Cardiac muscle cell (in vitro differentiated cells and primary cell): ENCODE measurements at places on chromosomes 2 and 18. TPM values are rescaled to one million over a fixed set of nuclear protein-coding genes. Genes with fewer than 3 reads are reported as not detected.

DNA sequence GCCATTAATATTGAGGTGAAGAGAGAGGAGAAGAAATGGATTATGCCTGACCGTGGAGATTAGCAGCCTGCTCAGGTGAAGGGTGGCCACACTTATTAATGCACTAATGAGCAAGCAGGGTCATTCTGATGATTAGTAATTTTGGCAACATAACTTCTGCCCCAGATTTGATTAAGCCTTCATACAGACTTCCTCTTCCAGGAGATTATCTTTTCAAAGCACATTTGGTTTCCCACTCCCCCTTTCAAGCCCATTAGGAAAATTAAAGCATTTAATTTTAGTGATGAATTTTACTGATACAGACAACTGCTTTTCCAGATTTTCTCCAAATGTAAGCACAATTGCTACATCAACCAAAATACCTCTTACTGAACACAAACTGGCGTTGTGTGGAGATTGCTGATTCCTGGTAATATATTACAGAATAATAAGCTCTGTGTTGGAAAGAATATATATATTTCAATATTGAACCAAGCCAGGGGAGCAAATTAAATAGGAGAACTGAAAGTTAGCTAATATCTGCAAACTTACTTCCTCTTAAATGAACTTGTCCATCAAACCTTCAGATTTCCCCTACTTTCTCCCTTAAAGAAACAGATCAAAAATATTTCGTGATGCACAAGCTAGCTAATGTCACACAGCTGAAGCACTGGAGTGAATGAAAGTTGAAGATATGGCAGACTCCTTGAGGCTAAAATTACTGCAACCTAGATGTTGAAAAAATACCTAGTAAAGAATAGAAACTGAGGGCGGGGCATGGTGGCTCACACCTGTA lies 140.8 kb downstream of the FAM210A start:
- no peak for DNase-seq

- no peak for DNase-seq
These were observed 202.3 kb upstream of the RAB6C start for GRCh38 chr2:129777146-129777545.

DNA sequence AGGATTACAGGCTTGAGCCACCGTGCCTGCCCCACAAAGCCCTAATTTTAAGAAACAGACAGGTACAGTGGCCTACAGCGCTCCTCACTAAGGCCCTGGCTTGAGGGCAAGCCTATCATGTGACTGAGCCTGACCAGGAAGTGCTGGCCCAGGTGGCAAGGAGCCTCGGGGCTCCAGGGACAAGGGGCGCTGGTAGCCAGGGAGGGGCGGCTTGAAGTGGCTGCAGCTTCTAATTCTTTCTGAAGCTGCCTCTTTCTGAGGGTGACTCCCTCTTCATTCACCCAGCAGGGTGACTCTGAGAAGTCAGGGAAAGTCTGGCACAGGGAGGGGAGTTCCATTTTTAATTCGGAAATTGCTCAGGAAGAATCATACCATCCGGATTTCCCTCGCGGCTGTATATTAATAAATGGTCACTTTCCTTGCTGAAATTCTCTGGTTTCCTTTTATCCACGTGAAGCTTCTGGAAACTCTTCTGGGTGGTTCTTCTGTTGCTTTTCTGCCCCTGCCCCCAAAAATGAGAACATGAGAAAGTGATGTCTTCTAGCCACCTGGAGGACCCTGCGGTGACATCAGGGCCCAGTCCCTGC lies 115.7 kb downstream of the FAM210A start:
- no peak for DNase-seq

DNA sequence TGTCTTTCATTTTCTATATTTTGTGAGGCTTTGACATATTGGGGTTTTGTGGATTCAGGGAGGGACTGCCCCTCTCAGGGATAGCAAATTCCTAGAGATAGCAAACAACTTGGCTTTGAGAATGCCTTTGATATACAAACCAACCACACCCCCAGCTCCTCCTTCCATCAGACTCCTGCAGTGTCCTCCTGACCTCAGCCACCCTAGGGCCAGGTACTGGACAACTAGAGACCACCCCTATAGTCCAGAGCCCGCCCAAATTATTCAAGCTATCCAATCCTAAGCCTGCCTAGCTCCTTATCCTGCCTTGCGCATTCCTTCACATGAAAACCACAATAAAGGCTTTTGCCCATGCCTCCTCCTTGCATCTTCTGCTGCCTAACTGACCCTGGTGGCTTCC lies 22.9 kb upstream of the STAM2 start:
- no peak for DNase-seq

DNA sequence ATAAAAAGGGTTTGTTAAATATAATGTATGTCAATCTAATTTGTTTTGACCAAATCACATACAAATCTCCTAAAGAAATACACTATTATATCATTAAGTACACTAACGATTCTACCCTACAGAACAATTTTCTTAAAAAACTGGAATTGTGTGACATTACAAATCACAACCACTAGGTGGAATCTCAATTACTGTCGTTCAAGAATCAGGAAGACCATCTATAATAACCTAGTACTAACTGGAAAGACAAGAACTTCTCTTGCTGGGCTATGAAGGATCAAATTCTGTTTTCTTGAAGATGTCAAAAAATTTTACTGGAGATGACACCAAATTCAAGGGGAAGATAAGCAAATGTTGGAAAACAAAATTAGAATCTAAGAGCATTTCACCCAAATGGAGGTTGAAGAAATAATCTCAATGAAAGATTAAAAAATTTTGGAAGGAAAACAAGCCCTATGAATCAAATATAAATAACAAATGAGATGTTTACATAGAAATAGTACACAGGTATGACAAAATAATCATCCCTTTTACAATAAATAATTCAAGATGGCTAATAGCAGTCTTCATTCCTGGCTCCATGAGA lies 110.9 kb downstream of the STK39 start:
- no peak for DNase-seq

DNA sequence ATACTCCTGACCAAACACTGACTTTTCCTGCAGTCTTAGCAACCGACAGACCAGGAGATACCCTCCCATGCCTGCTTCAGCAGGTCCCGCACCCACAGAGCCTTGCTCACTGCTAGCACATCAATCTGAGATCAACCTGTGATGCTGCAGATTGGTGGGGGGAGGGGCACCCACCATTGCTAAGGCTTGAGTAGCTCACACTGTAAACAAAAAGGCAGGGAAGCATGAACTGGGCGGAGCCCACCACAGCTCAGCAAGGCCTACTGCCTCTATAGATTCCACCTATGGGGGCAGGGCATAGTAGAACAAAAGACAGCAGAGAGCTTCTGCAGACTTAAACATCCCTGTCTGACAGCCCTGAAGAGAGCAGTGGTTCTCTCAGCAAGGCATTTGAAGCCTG lies 109.7 kb downstream of the SP100 start:
- DNase-seq: no peak

- DNase-seq: no peak
These were observed 17.0 kb downstream of the BABAM2 start for GRCh38 chr2:27907547-27907946.

GRCh38 chr2:2647141-2647541 lies 316.1 kb upstream of the MYT1L start:
- DNase-seq: no peak

DNA sequence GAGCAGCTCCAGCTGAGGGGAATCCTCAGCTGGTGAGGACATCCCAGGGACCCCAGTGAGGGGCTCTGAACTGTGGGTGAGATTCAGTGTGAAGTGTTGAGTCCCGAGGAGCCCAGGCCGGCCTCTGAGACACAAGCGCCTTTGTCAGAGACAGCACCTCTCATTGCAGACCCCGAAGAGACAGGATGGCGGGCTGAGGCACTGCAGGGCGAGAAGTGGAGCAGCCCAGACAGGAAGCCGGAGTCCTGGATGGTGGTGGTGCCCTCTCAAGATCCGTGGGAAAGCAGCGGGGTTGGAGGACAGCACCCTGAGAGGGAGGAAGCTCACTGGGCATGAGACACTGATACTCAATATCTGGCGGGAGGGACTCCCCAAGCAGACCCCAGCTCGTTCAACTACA lies 49.1 kb upstream of the ID2 start:
- no peak for DNase-seq

DNA sequence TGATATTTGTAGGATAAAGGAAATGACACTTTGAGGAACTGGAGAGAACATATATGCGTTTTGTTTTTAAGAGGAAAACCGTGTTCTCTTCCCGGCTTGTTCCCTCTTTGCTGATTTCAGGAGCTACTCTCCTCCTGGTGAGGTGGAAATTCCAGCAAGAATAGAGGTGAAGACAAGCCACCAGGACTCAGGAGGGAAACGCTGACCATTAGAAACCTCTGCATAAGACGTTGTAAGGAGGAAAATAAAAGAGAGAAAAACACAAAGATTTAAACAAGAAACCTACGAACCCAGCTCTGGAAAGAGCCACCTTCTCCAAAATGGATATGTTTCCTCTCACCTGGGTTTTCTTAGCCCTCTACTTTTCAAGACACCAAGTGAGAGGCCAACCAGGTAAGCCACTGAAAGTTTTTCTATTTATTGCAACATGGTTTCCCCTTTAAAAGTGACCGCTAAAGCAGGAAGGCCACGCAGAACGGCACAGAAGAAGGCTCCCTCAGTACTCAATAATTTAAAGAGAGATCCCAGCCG lies 735 bp downstream of the NRP2 start:
- DNase-seq: no peak

- DNase-seq: no peak
These were observed 7.4 kb upstream of the FZD5 start for GRCh38 chr2:207777124-207777523.

DNA sequence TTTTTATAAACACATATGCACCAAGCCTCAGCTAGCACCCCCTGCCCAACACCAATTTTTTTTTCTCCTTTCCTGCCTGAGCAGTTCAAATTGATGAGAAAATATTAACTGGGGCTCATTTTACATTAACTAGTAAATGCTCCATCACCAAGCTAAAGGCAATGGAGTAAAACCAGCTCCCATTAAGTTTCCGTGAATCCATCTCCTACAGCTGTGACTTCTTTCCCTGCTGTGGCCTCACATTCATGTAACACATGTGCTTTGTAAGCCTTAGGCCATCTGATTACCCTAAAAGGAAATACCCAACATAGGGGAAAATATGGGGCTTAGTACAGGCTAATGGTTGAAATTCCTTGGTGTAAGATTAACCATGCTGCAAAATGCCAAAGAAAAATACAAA lies 60.8 kb downstream of the DNER start:
- DNase-seq: no peak

- DNase-seq: no peak
These were observed 20.2 kb downstream of the NFE2L2 start for GRCh38 chr2:177244244-177244771.

GRCh38 chr2:217185265-217185995 lies 325.6 kb upstream of the TNP1 start:
- DNase-seq: no peak

DNA sequence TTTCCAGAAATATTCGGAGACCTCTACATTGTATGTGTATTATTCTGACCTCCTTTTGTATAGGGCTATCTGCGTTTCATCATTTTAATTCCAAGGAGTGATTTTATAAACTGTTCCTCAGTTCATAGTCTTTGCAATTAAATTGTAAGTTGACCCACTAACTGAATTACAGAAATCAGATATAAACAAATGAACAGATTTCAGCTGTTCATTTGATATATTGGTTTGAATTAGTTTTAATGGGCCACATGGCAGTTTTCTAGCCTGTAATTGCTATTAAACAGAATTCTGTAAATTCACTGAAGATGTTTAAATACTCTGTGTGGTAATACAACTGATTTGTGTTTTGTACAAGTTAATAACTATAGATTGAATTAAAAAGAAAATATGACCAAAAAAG lies 346.4 kb upstream of the VWC2L start:
- no peak for DNase-seq

DNA sequence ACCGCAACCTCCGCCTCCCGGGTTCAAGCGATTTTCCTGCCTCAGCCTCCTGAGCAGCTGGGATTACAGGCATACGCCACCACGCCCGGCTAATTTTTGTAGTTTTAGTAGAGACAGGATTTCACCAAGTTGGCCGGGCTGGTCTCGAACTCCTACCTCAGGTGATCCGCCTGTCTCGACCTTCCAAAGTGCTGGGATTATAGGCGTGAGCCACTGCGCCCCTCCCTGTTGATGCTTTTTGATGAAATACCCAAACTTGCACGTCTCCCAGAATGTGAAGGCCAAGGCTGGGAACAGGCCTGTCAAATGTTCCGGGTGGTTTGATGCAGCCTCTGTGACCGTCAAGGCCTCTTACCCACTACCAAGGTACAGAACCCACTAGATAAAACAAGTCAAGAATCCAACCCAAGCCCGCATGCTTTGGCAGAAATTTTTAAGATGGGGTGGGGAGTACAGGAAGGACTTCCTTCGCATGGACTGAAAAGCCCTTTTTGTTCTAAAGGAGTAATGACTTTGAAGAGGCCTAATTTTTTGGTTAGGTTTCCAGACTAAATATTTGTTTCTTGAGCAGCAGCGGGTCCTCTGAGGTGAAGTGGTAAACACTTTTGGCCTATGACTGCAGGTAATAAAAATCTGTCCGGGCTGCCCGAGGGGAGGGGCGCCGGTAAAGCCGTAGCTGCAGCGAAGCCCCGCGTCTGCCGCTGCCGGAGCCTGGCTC lies 3.7 kb upstream of the EVX2 start:
- DNase-seq: no peak

DNA sequence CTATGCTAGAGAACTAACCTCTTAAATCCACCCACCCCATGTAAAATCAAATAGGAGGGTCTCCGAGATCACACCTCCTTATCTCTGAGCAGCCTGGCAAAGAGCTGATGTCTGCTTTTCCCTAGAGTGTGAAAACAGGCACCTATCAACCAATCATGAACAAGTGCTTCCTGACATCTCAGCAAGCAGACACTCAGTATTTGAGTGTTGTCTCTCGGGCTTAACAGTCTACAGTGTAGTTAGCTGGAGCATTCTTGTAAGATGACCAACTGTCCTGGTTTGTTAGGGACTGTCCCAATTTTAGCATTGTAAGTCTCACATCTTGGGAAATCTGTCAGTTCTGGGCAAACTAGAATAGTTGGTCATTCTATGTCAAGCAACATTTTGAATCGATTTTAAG lies 26.4 kb downstream of the MARCHF4 start:
- DNase-seq: no peak

DNA sequence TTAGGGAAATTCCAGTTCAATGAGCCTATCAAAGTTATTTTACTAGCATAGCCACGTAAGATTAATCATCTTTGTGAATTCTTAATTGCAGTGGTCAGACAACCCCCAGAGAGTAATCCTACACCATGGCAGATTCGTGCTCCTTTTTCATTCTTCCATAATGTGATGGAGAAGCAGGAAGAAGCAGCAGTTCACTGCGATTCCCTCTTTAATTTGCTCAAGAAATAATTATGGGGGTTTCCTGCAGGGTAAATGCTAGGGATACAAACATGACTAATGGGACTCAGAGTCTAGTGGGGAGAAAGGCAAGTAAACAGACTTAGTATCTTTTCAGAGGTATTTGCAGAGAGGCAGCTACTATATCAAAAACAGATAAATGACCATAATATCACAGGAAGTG lies 175.8 kb upstream of the HNRNPA3 start:
- DNase-seq: no peak

MLPH gene
- 0.11 and 0.27 TPM in 2 replicates for total RNA-seq

CCDC141 gene
- total RNA-seq: 95.5 and 213 TPM in 2 replicates

PXDN gene
- 110 and 129 TPM in 2 replicates for total RNA-seq

ANKRD30B gene
- not detected in 2 replicates for total RNA-seq

WDR35 gene
- 6.9 and 10.1 TPM in 2 replicates for total RNA-seq

HNRNPA3 gene
- 63.2 and 78.6 TPM in 2 replicates for total RNA-seq

CXCR1 gene
- total RNA-seq: not detected in 2 replicates
